ENCODE measurements at places on chromosomes 4 and X. TPM values are rescaled to one million over a fixed set of nuclear protein-coding genes. Genes with fewer than 3 reads are reported as not detected.

Gene TBC1D8B
- 40.5 TPM for total RNA-seq

Gene COX7B2
- total RNA-seq: not detected

GRCh38 chr4:38192516-38192915 is 232.3 kb downstream of the PTTG2 start:
- no peak for DNase-seq

- DNase-seq: no peak
Observed at GRCh38 chrX:71052721-71053120, 15.4 kb downstream of the SNX12 start.

DNA sequence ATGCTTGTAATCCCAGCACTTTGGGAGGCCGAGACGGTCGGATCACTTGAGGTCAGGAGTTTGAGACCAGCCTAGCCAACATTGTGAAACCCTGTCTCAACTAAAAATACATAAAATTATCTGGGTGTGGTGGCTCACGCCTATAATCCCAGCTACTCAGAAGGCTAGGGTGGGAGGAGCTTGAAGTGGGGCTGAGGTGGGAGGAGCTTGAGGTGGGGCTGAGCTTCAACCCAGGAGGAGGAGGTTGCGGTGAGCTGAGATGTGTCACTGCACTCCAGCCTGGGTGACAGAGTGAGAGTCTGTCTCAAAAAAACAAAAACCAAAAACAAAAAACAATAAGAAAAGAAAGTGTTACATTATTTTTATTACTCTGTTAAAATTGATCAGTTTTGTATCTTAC is 1164.4 kb upstream of the IGFBP7 start:
- DNase-seq: no peak

DNA sequence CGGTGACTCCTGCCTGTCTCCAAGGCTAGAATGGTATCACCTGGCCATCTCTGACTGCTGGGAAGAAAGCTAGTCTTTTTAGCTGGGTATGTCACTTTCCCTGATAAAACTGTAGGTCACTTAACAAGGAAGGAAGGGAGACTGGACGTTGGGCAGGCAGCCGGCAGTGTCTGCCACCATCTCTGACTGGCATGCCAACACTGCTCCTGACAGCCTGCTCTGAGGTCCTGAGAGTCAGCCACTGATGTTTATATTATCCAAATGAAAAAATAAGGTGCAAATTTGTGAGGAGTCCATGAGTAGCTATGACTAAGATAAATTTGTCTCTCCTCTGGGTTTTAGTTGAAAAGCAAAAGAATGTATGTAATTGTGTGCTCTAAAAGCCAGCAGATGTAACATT is 77.2 kb downstream of the SNX25 start:
- no peak for DNase-seq
